ENCODE measurements at places on chromosomes 12 and 14.

GRCh38 chr14:77344377-77344996 lies 23.7 kb downstream of the GSTZ1 start:
- no peaks in the 10 kb centered on the region for H3K27me3 ChIP-seq
- no peak for DNase-seq
- H3K36me3 ChIP-seq = peaks cover 29% of the 10 kb centered on the region
- no peak overlapping the region for H3K4me3 ChIP-seq

- no peak overlapping the region for H3K27ac ChIP-seq
- DNase-seq = no peak
- no peak overlapping the region for H3K4me3 ChIP-seq
Observed at GRCh38 chr14:21796916-21797315, 123.3 kb upstream of the OR4E1 start.

DNA sequence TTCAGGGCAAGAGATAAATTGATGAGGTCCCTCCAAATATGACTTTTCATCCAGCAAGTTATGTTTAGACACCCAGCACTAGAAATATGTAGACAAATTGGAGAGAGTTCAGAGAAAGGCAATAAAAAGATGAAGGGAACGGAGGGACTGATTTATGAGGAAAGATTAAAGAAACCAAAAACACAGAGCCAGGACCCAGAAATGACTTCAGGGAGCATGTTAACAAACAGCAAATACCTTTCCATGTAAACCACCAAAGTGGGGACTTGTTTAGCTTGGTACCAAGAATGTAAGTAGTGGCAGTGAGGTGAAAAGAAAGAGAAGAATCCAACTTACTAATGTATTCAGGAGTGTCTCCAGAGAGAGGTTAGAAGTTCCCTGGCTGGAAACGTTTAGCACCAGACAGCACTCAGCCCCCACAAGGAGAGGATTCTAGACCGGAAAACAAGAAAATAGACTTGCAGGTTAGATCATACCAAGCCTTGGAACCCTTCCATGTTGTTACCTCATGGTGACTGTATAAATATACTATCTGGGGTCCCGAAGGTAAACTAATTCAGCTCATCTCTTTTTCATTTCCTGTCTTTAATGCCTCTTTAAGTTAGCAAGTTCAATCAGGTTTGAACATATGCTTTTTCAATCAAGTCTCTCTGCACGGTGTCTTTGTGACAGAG lies 79.2 kb downstream of the TBC1D30 start:
- peaks cover 25% of the 10 kb centered on the region for H3K27me3 ChIP-seq
- no peaks in the 10 kb centered on the region for H3K36me3 ChIP-seq
- H3K4me3 ChIP-seq = no peak overlapping the region
- no peak for DNase-seq
- H3K4me1 ChIP-seq = no peaks in the 10 kb centered on the region

- DNase-seq = no peak
- H3K27me3 ChIP-seq = peaks cover 7% of the 10 kb centered on the region
- H3K27ac ChIP-seq = no peak overlapping the region
- H3K4me1 ChIP-seq = peaks cover 34% of the 10 kb centered on the region
- H3K4me3 ChIP-seq = no peak overlapping the region
Observed at GRCh38 chr12:6229224-6230218, 29.3 kb downstream of the CD9 start.

- no peaks in the 10 kb centered on the region for H3K27me3 ChIP-seq
- H3K27ac ChIP-seq = peak overlapping the region; percentile 88
- no peak for DNase-seq
- H3K36me3 ChIP-seq = no peaks in the 10 kb centered on the region
Observed at GRCh38 chr12:45260104-45260815, 44.4 kb downstream of the ANO6 start.

DNA sequence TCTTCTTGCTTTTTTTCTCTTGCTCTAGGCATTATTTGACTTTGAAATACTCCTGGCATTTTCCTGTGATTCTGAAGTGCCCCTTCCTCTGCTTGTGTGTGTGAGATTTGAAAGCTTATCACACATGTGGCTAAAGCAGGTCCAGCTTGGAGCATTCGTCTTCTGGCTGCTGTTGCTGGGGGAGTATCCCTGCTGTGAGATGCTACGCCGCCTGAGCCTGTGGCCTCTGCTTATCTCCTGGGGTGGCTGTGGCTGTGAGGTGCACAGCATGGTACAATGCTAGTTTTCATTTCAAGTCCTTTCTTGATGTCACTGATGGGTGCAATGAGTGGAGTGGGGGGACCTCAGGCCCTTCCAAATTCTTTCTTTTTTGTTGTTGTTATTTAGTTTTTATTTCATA lies 371.8 kb downstream of the ZFP36L1 start:
- H3K36me3 ChIP-seq = no peaks in the 10 kb centered on the region
- H3K4me1 ChIP-seq = peaks cover 40% of the 10 kb centered on the region
- H3K27ac ChIP-seq = no peak overlapping the region

DNA sequence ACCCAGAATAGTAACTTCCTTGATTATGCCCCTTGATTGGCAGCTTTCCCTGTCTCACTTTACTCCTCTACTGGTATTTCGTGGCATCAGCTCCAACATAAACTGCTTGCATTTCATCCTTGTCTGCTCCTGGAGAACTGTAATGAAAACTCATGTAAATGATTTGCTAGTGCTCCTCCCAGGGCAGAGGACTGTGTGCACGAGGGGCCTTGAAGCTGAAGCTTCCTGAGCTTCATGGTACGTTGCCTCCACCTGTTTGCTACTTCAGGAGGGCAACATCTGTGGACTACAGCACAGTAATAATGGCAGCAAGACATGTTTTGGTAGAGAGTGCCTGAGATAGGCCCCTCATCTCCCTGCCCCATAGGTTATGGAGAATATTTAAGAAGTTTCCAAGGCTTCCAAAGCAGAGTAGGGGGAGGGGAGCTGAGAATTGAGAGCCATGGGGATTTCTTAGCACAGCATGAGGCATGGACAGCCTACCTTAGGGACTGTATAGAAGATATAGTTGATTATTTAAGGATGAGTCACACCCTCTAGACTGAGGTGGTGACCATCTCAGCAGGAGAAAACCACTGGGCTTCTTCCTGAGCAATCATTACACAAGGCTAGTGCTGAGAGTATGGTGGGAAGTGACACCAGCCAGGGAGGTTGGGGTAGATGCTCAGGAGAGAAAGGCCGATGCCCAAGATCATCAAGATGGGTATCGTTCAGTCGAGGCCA lies 29.5 kb downstream of the CCDC198 start:
- DNase-seq = no peak
- H3K4me1 ChIP-seq = peaks cover 14% of the 10 kb centered on the region
- no peaks in the 10 kb centered on the region for H3K36me3 ChIP-seq
- peaks cover 6% of the 10 kb centered on the region for H3K27me3 ChIP-seq
- H3K27ac ChIP-seq = no peak overlapping the region

- no peak overlapping the region for H3K4me3 ChIP-seq
- H3K27me3 ChIP-seq = peaks cover 5% of the 10 kb centered on the region
- no peaks in the 10 kb centered on the region for H3K4me1 ChIP-seq
- H3K27ac ChIP-seq = no peak overlapping the region
Observed at GRCh38 chr14:59905188-59905587, 14.8 kb upstream of the LRRC9 start.

Measured in naive B cell (primary cell).